Activated T-cell treated with anti-CD3 and anti-CD28 coated beads for 1 hour (primary cell): ENCODE measurements at places on chromosomes 16 and 17.

DNA sequence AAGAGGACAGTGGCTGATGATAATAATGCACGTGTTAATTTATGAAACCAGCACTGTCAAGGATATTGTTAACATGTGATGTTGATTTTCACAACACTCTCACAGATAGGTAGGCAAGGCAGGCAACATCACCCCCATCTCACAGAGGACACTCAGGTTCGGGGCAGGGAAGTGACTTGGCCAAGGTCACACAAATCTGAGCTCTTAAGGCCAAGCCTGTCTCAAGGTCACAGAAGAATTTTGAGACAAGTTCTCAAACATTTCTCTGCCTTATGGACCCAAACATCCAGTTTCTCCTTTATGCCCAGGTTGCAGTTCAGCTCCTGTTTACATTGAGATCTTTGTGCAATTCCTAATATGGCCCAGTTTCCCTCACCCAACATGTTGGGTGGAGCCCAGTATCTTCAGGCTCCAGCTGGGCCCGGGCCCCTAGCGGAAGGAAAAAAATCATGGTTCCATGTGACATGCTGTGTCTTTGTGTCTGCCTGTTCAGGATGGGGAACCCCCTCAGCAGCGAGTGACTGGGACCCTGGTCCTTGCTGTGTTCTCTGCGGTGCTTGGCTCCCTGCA, 1.3 kb downstream of the SLC2A4 start:
- no peak for DNase-seq

GRCh38 chr16:1958715-1959268, 546 bp upstream of the NDUFB10 start:
- DNase-seq = no peak

GRCh38 chr17:44722254-44722653, 13.8 kb downstream of the DBF4B start:
- DNase-seq = no peak

GRCh38 chr16:85399583-85400284, 213.4 kb upstream of the GSE1 start:
- DNase-seq = no peak

- no peak for DNase-seq
Measured at GRCh38 chr17:48528936-48529682, 1.7 kb downstream of the HOXB1 start.

GRCh38 chr16:27383556-27384243, 18.3 kb upstream of the IL21R start:
- DNase-seq = no peak

- DNase-seq = no peak
Measured at GRCh38 chr16:85675251-85675874, 13.4 kb downstream of the GINS2 start.

- DNase-seq = no peak
Measured at GRCh38 chr16:84095466-84095865, 21.3 kb downstream of the MBTPS1 start.

GRCh38 chr17:41863074-41863848, 2.0 kb downstream of the KLHL11 start:
- DNase-seq = no peak

- no peak for DNase-seq
Measured at GRCh38 chr16:56321571-56321970, 103.8 kb downstream of the AMFR start.

- no peak for DNase-seq
Measured at GRCh38 chr17:1413281-1413791, 13.3 kb upstream of the YWHAE start.

GRCh38 chr16:86854058-86854621, 275.8 kb downstream of the FOXL1 start:
- DNase-seq = no peak

DNA sequence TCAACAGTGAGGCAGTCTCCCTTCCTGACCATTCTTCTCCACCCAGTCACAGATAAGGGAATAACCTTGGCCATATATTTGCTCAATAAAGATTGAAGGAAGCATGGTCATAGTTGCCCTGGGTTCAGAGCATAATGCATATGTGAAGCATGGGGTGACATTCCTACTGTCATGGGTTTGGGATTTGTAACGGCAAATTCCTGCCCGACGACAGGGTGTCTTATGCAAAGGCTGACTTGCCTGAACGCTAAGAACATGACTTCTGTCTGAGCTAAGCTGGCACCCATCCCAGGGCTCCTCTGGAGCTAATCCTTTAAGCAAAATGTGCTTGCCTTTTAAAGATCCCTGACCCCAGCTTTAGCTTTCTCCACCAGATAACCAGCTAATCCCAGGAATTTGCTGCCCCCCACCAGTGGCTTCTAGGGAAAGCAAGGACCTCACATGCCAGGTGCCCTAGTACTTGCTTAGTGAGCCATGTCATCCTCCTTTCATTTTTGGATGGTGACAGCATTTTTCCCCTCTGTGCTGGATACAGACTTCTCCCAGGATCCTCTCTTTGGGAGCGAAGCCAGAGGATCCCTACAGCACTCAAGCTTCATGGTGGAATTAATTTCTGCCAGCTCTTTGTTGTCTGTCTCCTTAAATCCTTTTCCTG, 11.7 kb downstream of the SLC7A6OS start:
- no peak for DNase-seq

DNA sequence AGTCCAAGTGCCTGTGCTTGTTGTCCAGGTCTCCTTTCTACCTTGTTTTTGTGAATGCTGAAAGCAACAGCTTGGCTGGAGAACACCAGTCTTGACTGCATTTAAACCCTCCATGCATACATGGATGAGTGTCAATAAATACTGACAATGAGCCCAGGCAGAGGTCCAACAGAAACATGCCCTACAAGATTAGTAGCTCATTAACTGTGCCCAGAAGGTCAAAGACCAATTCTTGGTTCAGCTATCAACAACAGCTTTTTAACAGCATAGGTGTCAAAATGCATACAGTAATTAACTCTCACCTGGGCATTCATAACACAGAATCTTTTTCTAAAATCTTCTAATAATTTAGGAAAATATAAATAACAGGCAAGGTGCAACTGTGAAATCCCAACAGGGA, 63.2 kb downstream of the N4BP1 start:
- DNase-seq = no peak

DNA sequence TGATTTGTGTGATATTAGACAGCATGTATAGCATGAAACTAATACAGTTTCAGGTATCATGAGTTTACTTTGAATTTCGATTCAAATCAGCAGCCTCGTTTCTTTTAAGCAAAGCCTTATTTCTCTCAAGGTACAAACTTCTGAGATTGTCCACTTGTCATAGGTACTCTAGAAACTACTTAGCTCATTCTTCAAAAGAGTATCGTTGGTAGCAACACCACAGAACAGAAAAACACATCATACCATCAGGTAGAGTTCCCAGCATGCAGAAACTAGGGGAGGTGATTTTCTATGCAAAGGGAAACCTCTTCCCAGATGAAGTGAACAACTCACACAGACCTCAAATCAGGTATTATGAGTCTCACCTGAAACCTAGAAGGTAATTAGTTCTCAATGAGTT, 237.0 kb upstream of the SOX9 start:
- no peak for DNase-seq

DNA sequence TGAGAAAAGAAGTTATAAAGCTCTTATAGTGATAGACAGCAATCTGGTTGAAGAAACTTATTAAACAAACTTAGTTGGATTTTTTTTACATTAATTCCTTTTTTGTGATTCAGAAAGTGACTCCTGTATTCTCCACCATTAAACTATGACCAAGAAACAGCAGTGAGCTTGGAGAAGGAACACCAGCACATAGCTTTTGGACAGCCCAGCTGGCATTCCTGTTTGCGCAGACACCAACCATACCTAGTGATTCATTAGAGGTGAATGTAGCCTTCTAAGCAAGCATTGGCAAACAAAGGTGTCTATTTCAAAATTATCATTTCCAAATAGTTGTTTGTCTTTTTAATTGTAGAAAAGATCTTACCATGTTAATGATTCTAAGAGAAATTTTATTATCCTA, 94.4 kb downstream of the STXBP4 start:
- DNase-seq = no peak

DNA sequence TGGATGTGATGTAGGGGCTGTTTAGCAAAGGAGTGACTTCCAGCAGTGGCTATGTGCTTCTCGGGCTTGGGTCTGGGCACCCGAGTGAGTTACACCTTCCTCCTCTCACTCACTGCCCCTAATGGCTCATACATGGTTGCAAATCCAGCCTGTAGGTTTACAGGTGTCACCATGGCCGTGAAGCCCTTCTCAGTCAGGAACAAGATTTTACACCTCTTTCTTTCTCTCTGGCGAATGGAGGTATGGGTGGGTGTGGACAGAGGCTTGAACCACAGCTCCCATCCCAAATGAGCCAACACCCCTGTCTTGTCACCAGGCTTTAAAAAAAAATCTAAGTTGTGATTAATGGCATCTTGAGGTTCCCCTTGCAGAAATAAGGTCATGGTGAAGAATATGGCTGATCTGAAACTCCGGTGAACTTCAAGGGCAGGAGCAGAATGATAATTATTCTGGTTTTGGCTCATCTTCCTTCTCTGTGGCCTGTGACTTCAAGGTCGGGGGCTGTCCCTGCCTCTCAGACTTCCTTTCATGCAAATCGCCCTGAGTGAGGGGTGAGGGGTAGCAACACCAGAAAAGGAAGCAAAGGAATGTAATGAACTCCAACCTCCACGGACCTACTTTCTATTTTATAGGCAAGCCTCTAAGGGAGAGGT, 331.2 kb downstream of the MAF start:
- DNase-seq = no peak

DNA sequence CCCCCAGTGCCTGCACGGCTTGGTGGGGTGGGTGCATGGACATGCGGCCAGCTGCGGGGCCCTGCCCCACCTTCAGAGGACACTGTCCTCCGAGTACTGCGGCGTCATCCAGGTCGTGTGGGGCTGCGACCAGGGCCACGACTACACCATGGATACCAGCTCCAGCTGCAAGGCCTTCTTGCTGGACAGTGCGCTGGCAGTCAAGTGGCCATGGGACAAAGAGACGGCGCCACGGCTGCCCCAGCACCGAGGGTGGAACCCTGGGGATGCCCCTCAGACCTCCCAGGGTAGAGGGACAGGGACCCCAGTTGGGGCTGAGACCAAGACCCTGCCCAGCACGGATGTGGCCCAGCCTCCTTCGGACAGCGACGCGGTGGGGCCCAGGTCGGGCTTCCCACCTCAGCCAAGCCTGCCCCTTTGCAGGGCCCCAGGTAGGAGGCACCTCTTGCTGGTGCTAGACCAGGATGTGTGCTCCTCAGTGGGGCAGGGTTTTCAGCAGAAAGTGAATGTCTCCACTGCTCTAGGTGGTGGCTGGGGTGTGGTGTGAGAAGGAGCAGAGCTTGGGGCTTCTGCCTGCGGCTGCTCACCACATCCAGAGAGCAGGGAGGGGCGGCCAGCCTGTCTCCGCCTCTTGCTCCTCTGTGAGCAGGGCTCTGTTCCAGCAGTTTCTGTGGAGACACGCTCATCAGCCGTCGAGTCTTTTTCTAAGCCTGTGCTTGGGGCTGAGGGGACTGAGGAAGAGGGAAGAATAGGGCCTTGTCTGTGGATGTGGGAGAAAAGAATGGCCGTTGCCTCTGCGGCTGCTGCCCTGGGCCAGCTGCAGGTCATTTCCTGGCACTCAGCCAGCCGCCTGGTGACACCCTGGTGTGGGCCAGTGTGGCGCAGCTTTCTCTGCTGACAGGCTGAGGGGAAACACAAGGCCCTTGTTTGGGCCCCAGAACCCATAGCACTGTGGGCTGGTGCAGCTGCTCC, 2.2 kb downstream of the ZNF276 start:
- peak; percentile 66 for DNase-seq

- DNase-seq = no peak
Measured at GRCh38 chr16:54540525-54541180, 254.1 kb upstream of the IRX3 start.

- DNase-seq = no peak
Measured at GRCh38 chr17:47708312-47708863, 14.4 kb downstream of the TBKBP1 start.

DNA sequence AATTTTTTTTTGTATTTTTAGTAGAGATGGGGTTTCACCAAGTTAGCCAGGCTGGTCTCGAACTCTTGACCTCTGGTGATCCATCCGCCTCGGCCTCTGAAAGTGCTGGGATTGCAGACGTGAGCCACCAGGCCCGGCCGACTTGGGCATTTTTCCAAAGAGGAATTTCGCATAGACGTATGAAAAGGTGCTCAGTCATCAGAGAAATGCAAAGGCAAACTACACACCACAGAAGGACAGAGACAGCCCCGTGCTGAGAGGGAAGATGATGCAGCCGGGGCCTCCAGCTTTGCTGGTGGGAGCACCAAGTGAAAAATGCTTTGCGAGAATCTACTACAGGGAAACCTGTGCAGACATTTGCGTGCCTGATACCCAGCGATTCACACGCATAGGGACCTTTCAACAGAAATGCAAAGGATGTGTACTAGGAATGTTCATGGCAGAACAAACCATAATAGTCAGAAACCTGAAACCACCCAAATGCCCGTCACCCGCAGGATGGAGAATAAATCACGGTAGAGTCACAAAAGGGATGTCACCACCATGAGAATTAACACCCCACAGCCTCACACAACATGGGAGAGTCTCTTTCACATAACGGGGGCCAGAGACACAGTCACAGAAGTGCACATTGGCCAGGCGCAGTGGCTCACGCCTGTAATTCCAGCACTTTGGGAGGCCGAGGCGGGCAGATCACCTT, 5.2 kb downstream of the RAB40B start:
- DNase-seq = no peak

DNA sequence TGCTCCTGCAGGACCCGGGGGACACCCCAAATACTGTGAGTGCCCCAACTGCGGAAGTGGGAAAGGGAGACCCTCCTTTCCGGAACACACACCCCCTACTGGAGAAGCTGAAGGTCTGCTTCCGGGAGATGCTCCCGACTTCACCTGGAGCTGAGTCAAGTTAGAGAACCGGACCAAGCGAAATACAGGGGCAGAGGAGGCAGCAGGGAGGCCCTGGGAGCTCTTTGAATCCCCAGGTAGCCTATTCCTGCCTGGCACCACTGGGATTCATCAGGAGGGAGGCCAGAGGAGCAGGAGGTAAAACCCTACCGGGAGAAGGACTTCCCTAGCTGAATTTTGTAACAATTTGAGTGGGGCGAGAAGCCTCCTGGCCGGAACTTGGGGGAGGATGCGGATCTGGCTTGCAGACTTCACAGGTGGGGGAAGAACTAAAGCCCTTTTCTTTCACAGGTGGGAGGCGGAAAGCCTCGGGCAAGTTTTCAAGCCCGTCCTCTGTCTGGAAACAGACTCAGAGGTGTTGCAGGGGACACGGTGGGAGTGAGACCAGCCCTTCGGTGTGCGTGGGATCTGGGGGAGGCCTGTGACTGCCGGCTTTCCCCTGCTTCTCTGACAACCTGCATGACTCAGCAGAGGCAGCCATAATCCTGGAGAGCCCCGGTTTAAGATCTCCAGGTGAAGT, 22.4 kb upstream of the TEKT1 start:
- DNase-seq = no peak
